A549 treated with Mapracorat at 1 μM for 4 hours (cell line): ENCODE measurements at places on chromosomes 4 and X. TPM values are rescaled to one million over a fixed set of nuclear protein-coding genes. Genes with fewer than 3 reads are reported as not detected.

The TLR1 gene
- total RNA-seq: 0.13 to 0.30 TPM (median 0.23 TPM) in 5 replicates

The DNAAF6 gene
- not detected in 5 replicates for total RNA-seq

The CPZ gene
- 0.17 to 0.41 TPM (median 0.37 TPM) in 5 replicates for total RNA-seq

The ARHGAP36 gene
- not detected in 5 replicates for total RNA-seq

The PNCK gene
- 0.12 to 0.60 TPM (median 0.23 TPM) in 4 of 5 replicates, not detected in the other for total RNA-seq

The CFAP99 gene
- total RNA-seq: 0.08 to 0.22 TPM (median 0.22 TPM) in 3 of 5 replicates, not detected in the others

The REELD1 gene
- not detected in 5 replicates for total RNA-seq

The AKAP4 gene
- not detected in 5 replicates for total RNA-seq

The PAGE5 gene
- total RNA-seq: not detected in 5 replicates

The F8A2 gene
- not detected in 5 replicates for total RNA-seq

The PITX2 gene
- 0.80 to 1.0 TPM (median 0.93 TPM) in 5 replicates for total RNA-seq

The ARSJ gene
- 3.8 to 4.7 TPM (median 4.5 TPM) in 5 replicates for total RNA-seq

The IBSP gene
- not detected in 5 replicates for total RNA-seq

The HTR2C gene
- not detected in 5 replicates for total RNA-seq
